ENCODE measurements at places on chromosomes 11 and 22.

DNA sequence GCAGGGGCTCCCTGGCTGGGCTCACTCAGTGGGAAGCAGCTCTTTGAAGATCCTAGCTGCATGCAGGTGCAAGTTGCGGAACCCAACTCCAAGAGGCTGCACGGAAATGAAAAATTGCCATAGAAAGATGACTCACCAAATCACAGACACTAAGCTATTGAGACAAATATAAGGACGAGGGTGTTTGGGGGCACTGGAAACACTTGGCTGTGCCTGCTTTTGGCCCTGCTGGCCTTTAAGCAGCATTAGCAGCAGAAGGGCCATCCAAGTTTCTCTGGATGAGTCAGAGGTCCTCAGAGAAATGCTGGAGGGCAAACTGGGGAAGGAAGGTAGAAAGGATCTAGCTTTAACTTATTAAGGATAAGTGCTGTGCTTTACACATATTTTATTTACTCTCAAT is 282.3 kb downstream of the KIRREL3 start:
- no peak for DNase-seq

DNA sequence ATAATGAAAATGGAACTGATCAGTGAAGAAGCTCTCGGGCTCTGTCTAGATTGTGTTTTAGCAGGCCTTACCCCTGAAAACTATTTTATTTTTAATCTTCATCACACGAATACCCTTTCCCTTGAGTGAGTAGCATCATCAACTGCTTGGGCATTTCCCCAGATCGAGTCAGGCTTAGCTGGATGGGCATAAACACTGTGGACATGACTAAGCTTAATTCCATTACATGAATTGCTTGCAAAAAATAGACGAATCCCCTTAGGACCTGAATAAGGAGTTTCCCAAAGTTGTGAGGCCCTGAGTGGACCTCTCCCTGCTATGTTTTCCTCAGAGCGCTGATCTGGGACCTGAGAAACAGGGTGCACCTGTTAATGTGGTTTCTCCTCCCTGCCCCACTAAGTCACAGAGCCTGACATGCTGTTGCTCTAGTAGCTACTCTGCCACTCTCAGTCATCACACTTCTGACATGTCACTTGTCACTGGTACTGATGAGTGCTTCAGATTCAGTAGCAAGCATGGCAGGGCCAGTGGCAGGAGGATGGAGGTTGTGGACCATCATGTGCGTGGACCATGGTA is 53.5 kb downstream of the ENDOD1 start:
- no peak for DNase-seq

GRCh38 chr11:27696961-27697360 is 3.3 kb downstream of the BDNF start:
- DNase-seq = no peak

GRCh38 chr11:111526501-111526900 is 11.9 kb downstream of the HOATZ start:
- DNase-seq = no peak

GRCh38 chr11:11263238-11264005 is 89.6 kb downstream of the CSNK2A3 start:
- peak; percentile 51 for DNase-seq

- no peak for DNase-seq
Observed at GRCh38 chr22:36143066-36143815, 17.3 kb downstream of the APOL3 start.

GRCh38 chr11:83006877-83007330 is 64.8 kb downstream of the RAB30 start:
- no peak for DNase-seq

Data from NCI-H2171 treated with DMSO at 0.1 percent for 48 hours (cell line).